Hippocampal formation (tissue), 2 donors: ENCODE measurements at places on chromosomes 5 and 9.

DNA sequence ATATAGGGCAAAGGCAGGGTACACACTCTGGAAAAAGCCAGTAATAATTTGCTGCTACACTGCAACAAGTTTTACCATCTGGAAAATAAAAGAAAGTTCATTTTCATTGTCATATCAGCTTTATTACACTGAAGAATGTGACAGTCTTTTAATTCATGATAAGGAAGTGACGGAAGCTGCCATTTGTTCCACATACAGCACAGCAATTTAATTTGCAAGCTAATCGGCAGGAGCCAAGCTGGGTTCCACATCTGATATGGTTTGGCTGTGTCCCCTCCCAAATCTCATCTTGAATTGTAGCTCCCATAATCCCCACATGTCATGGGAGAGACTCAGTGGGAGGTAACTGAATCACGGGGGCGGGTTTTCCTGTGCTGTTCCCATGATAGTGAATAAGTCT lies 16.5 kb downstream of the PRELID2 start:
- no peak for DNase-seq

DNA sequence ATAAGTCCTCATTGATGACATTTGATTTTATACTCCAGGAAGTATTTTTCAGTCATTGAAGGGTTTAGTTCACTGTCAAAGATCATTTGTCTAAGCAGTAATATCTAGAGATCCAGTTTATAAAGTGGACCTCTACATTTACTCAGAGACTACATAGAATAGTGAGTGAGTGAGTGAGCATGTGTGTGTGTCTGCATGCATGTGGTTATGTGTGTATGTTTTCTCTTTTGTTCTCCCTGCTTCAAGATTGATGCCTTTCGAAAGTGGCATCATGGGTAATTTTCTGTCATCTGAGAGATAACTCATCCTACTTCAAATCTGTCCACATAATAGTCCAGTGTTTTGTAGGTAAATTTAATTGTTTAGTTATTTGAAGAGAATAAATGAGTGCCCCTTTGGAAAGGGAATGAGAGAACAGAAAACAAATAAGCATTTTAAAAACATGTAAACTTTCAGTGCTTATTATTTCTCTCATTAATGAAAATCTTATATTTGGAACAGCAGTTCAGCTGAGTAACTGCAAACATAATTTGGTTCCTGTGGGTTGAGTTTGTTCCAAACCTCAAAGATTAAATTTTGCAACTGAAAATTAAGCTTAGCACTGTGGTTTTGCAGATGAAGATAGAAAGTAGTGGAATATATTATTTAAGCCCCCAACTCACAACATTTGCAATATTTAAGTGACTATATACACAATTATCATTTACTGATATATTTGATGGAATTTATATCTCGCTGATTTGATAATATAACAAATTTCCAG lies 1295.1 kb upstream of the C9orf72 start:
- no peak for DNase-seq

DNA sequence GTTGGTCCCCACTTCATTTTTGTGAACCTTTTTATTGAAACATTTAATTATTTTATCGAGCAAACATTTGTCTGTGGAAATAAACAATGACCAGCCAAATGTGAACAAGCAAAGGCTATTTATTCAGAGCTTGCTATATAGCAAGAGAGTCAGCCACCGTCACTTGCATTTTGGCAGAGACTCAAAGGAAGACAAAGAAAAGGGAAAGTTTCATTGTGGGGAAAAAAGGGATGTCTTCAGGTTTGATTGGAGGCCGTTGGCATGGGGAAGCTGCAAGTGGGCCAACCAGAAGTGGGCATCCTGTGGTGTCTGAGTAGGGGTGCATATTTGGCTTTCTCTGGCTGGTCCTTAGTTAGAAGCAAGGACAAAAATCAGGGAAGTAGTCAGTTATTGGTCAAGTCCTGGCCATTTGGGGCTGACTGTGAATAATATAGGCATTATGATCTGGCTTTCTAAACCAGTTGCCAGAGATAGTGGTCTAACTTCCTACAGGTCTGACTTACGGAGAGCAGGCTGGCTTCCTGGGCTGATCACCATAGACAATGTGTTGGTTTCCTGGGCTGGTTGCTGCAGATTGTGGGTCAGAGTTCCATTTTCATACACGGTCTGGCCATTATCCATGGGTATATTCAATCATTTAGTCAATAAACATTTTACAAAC lies 16.6 kb downstream of the ENC1 start:
- no peak for DNase-seq

GRCh38 chr5:92119110-92119509 lies 736.0 kb upstream of the ARRDC3 start:
- no peak for DNase-seq

GRCh38 chr9:13677801-13678200 lies 398.3 kb upstream of the MPDZ start:
- no peak for DNase-seq

- no peak for DNase-seq
Observed at GRCh38 chr9:114163517-114163951, 8.2 kb downstream of the COL27A1 start.

GRCh38 chr5:138943599-138944173 lies 68.6 kb upstream of the LRRTM2 start:
- no peak for DNase-seq

DNA sequence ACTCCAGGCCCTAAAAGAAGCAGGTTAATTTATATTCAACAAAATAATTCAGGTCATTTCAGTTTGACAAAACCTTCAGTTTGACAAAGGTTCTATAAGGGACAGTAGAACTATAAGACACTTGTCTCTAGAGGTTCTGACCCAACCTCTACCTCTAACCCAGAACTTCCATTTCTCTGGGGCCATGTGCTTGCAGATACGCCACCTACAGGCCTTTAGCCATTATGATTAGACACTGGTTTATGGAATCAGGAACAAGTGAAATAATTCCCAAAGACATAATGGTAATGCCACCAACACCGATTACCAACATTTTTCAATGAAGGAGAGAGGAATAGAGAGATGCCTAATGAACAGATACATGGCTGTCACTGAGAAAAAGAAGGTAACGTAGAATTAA lies 733.9 kb downstream of the PRELID2 start:
- no peak for DNase-seq
